Small intestine (tissue), 16 donors: ENCODE measurements at places on chromosomes 3 and 15. TPM values are rescaled to one million over a fixed set of nuclear protein-coding genes. Genes with fewer than 3 reads are reported as not detected.

- DNase-seq: no peak
Observed at GRCh38 chr3:195113048-195113447, 157.9 kb downstream of the XXYLT1 start.

Gene CCR5
- 1.5 TPM for polyA plus RNA-seq

DNA sequence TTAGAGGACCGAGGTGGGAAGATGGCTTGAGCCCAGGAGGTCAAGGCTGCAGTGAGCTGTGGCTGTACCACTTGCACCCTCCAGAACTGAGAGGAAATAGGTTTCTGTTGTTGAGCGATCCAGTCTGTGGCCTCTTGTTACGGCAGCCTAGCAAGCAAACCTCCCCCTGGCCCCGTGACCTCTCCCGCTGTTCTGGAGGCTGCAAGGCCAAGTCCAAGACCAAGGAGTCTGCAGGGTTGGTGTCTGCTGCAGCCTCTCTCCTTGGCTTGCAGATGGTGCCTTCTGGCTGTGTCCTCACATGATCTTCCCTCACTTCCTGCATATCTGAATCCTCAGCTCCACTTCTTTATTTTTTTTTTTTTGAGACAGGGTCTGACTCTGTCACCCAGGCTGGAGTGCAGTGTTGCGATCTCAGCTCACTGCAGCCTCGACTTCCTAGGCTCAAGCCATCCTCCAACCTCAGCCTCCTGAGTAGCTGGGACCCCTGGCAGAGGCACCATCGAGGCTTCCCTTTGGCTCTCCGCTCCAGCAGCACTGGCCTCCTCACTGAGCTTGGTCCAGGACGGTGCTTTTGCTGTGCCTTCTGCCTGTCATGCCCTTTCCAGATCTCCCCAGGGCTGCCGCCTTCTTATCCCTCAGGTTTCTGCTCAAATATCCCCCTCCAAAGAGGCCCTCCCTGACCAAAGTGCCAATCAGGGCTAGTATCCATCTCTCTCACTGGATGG, 18.0 kb upstream of the PLXND1 start:
- DNase-seq: no peak

GRCh38 chr3:21825684-21826083, 74.7 kb upstream of the ZNF385D start:
- no peak for DNase-seq

DNA sequence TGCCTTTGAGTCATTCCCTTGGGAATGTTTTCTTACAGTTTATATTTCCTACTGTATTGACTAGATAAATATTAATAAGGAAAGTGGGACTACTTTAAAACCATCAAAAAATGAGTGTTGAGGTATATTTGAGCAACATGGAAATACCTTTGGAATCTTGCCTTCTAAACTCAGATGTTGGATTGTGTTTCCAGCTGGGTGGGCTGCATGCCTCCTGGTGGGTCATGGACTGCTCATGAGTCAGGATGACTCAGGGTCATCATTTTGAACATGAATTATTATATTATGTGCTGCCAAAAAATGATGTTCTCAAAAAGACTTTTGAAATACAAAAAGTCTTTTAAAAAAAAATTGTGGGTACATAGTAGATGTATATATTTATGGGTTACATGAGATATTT, 41.1 kb upstream of the APH1B start:
- DNase-seq: no peak

DNA sequence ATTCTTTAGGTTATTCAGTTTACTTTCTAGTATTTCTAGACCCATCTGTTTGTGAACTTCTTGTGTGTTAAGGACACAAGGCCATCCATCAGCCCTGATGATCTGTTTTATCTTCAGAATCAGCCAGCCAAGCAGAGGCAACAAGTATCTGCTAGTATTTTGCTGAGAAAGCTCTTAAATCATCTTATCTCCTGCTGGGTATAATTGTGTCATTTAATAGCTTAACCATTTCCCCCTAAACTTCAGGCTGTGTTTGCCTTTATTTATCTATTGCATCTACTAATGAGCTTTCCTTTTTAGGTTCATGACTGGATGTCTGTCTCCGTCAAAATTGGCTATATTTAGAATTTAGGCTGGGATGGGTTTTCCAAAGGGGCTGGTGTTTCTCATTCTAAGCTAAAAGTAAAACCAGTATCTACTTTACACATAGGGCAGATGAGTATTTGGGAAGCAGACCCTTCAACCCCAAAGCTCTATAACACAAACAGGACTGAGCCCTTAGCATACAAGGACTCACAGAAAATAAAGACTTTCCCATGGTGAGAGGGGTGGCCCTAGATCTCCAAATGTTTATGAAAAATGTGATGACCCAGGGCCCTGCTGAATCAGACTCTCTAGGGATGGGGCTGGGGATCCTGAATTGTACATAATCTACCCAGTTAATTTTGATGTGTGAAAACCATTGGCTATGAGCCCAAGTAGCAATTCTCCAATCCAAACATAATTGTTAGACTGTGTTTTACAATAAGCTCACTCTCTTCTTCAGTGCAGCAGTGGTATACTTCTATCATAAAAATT, 65.3 kb upstream of the PSMD6 start:
- no peak for DNase-seq

Gene POLG
- 47.0 TPM for polyA plus RNA-seq
